ENCODE measurements at places on chromosomes 7 and 10.

GRCh38 chr10:96765406-96766240 is 45.3 kb upstream of the PIK3AP1 start:
- no peak overlapping the region for H3K27ac ChIP-seq
- H3K27me3 ChIP-seq = peaks cover 15% of the 10 kb centered on the region
- peaks cover 6% of the 10 kb centered on the region for H3K4me1 ChIP-seq
- DNase-seq = peak; percentile 79
- H3K4me3 ChIP-seq = no peak overlapping the region
- no peaks in the 10 kb centered on the region for H3K36me3 ChIP-seq

- peak overlapping the region; percentile 76 for H3K4me3 ChIP-seq
- DNase-seq = peak; percentile 59
- peaks cover 2% of the 10 kb centered on the region for H3K36me3 ChIP-seq
- no peak overlapping the region for H3K27ac ChIP-seq
- peaks cover 68% of the 10 kb centered on the region for H3K27me3 ChIP-seq
Observed at GRCh38 chr10:100653957-100654781, 91.2 kb upstream of the PAX2 start.

- H3K27me3 ChIP-seq = peaks cover 23% of the 10 kb centered on the region
- H3K36me3 ChIP-seq = no peaks in the 10 kb centered on the region
- no peak for DNase-seq
- H3K4me3 ChIP-seq = no peak overlapping the region
- H3K27ac ChIP-seq = no peak overlapping the region
Observed at GRCh38 chr7:4849390-4849789, 12.4 kb downstream of the PAPOLB start.

GRCh38 chr10:1171182-1171581 is 115.0 kb downstream of the WDR37 start:
- peaks cover 10% of the 10 kb centered on the region for H3K27me3 ChIP-seq
- H3K4me1 ChIP-seq = no peaks in the 10 kb centered on the region
- H3K27ac ChIP-seq = no peak overlapping the region
- no peak overlapping the region for H3K4me3 ChIP-seq

DNA sequence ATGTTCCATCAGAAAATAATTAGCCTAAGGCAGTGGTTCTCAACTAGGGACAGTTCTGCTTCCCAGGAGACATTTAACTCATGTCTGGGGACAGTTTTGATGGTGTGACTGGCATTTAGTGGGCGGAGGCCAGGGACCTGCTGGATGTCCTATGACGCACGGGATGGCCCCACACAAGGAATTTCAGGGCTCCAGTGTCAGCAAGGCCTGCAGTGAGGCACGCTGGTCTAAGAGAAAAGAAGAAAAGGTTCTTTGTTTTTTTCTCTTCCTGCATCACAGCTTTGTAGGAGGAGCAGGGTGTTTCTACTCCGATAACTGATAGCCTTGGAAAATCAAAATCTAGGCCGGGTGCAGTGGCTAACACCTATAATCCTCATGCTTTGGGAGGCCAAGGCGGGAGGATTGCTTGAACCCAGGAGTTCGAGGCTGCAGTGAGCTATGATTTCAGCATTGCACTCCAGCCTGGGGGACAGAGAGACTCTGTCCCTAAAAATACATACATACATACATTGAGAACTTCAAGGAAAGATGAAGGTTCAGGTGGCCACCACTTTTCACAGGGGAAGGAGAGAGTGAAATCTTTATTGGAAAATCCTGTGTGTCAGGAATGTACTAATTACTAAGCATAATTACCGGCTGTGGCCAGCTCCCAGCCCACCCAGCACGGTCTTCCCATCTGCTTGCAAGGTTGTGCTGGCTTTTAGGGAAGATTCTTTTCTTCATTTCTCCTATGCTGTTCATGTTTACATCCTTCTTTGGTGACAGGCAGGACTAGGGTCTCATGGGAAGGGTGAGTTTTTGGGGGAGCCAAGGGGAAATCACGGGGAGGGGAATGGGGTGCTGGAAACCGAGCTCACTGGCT is 150.4 kb downstream of the ACTR3B start:
- no peaks in the 10 kb centered on the region for H3K36me3 ChIP-seq
- H3K4me3 ChIP-seq = no peak overlapping the region
- H3K4me1 ChIP-seq = no peaks in the 10 kb centered on the region
- peaks cover 2% of the 10 kb centered on the region for H3K27me3 ChIP-seq
- H3K27ac ChIP-seq = no peak overlapping the region
- no peak for DNase-seq

DNA sequence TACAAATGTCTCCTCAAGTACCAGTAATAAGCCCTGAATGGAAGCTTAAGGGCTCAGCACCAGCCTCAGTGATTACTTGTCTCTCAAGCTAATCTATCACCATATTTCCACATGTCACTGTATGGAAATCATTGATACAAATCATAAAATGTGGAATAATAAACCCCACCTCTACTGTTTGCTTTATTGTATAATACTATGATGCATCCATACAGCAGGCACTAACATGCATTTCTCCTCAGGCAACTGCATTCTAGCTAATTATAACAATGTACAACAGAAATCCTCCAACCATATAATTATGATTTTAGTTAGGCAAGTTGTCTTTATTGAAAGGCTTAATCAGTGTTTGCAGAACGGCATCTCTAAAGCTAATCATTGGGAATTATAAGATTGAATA is 26.2 kb downstream of the CRPPA start:
- no peaks in the 10 kb centered on the region for H3K4me1 ChIP-seq
- DNase-seq = no peak
- H3K27me3 ChIP-seq = no peaks in the 10 kb centered on the region
- H3K4me3 ChIP-seq = no peak overlapping the region
- no peak overlapping the region for H3K27ac ChIP-seq
- H3K36me3 ChIP-seq = peaks cover 5% of the 10 kb centered on the region
